ENCODE measurements at places on chromosomes 5 and 9. TPM values are rescaled to one million over a fixed set of nuclear protein-coding genes. Genes with fewer than 3 reads are reported as not detected.

TRAF2 gene
- total RNA-seq, result 5.8 TPM

WDR41 gene
- 12.9 TPM for total RNA-seq

FOXD4L3 gene
- not detected for total RNA-seq

FREM1 gene
- 2.1 TPM for total RNA-seq

- DNase-seq, result no peak
Measured at GRCh38 chr5:111493031-111493430, 19.3 kb downstream of the STARD4 start.

DNA sequence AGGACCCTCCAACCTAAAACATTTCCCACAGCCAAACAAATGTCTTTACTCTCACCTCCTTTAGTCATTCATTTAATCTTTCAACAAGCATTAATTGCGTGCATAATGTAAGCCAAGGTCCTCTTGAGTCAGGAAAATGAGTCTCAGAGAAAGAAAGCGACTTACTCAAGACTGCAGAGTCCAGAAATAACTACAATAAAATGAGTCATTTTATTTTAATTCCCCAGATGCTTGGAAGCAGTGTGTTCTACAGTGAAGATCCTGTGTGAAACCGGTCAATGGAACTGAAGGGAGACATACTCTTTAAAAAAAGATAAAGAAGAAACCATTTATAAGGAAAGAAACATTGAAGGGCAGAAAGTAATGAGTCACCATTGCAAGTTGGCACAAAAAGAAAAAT, 513.7 kb downstream of the CDK5RAP2 start:
- DNase-seq, result no peak

DNA sequence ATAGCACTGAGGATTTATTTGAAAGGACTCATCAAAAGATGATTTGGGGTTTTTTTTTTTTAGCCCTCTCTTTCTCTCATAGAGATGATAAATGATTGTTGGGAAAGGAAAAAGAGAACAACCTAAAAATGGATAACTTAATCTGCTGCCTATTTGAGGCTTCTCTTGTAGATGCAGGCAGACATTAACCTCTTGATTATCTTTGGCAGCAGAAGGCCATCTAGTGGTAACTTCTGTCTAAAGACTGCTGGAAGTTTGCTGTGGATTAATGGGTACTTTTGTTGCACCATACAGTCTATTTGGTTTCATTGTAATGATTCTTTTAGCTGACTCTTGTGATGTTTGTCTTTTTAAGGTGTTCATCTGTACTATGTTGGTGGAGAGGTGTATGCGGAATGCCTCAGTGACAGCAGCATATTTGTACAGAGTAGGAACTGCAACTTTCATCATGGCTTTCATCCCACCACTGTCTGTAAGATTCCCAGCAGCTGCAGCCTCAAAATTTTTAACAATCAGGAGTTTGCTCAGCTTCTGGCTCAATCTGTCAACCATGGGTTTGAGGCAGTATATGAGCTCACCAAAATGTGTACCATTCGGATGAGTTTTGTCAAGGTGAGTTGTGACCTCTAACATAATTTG, 18.8 kb downstream of the SMIM32 start:
- DNase-seq, result no peak

- no peak for DNase-seq
Measured at GRCh38 chr5:138807182-138807581, 54.0 kb downstream of the CTNNA1 start.

DNA sequence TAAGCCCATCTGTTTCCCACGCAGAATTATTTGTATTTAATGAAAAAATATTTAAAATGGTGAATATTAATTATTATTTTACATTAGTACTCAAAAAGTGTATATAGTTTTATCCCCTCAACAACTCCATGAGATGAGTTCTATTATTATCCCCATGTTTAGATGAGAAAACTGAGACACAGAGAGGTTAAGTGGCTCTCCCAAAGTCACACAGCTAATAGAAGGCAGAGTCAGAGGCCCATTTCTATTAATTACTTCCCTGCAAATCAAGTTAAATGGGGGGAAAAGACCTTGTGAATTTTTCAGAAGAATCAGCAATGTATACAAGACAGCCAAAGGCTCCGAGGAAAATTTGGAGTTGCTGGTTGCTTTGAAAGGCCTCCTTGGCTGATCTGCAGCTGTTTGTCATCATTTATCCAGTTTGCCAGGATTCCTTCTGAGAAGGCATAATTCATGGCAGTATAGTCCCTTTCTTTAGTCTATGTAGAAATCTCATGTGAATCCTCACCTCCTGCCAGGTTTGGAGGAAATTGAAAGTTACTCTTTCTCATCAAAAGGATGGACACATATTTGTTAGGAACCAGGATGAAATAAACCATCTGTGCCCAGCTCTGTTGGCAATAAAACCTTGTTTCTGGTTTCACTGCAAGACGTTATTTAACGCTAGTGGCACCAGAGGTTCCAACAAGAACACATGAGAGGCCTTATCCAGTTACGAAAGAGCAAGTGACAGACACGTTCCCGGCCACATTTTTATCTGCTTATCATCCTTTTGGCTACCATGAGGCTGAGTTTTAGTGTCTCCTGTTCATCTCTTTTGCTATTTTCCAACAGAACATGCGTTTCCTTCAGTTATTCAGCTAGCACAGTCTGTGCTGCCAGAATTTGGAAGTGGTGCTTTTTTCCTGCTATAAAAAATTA, 621 bp downstream of the FYB1 start:
- DNase-seq, result no peak

DNA sequence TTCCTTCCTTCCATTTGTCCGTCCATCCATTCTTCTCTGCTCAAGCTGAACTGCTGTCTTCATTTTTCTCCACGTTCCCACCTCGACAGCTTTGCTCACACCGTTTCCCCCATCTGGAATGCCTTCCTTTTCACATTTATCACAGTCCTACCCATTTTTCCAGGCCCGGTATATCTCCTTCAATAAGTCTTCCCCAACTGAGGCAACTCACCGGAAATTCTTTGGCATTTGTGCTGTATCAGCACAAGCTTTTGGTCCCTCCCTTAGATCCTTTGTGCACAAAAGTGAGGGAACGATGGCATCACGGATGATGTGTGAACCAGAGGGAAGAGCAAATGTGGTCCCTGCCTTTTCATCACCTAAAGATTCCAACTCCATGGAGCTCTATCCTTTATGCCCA, 45.6 kb upstream of the INSYN2B start:
- DNase-seq, result no peak

Data from right lobe of liver (tissue), 6 donors.